ENCODE measurements at places on chromosomes 1 and 21. TPM values are rescaled to one million over a fixed set of nuclear protein-coding genes. Genes with fewer than 3 reads are reported as not detected.

Gene S100A2
- 373 TPM for total RNA-seq

Gene LRRC3
- total RNA-seq, result 4.1 TPM

Gene OR2L3
- not detected for total RNA-seq

Gene ADGRL4
- not detected for total RNA-seq

Gene CCDC17
- total RNA-seq, result 1.9 TPM

DNA sequence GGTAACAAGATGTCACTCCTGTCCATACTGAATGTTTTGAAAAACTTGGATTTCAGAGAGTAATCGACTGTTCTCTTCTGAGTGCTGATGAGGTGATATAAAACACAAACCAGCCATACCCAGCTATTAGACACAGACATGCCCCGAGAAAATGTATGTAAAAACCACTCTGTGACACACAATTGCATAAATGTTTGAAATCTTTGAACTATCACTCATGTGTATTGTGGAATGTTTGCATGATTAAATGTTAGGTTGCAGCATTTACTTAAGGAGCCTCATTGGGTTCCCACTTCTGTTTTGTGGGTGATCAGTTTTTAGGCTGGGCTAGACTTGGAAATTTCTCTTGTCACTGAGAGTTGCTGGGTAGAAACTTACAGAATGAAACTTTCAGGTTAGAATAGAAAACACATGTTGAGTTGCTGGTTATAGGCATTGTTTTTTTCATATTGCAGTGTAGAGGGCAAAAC is 270.4 kb upstream of the B3GALT2 start:
- no peak for DNase-seq

GRCh38 chr1:56799605-56800400 is 19.4 kb downstream of the FYB2 start:
- DNase-seq, result peak; percentile 14

- no peak for DNase-seq
Measured at GRCh38 chr1:28560886-28561285, 8.0 kb downstream of the TRNAU1AP start.

GRCh38 chr1:40736085-40736531 is 44.6 kb downstream of the NFYC start:
- no peak for DNase-seq

DNA sequence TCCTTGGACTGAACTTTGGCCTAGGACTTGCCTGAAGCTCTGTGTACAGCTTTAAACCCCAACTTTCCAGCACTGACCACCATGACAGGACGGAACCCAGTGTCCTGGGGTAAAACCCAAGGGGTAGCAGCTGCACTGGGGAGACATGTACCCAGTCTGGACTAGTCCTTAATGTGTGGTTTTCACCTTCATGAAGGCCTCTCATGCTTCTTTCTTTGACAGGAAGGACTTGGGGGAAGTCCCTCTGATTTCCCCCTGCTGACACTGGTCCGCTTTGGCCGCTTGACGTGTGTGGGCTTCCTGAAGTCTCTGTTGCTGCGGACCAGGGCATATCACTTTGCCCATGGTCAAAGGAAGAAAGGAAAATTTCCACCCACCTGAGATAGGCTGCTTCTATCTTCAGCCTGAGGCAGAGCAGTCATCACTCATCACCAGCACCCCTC is 66.3 kb upstream of the PRDX6 start:
- DNase-seq, result no peak

- no peak for DNase-seq
Measured at GRCh38 chr1:23803674-23804073, 3.1 kb upstream of the GALE start.

- DNase-seq, result no peak
Measured at GRCh38 chr1:162635418-162635817, 3.2 kb downstream of the DDR2 start.
